ENCODE measurements at places on chromosomes 3 and 15. TPM values are rescaled to one million over a fixed set of nuclear protein-coding genes. Genes with fewer than 3 reads are reported as not detected.

The TMEM207 gene
- total RNA-seq: not detected

The CRBN gene
- 48.0 TPM for total RNA-seq

The PRTG gene
- not detected for total RNA-seq

The ZNF860 gene
- total RNA-seq: not detected

The SLC25A20 gene
- 16.2 TPM for total RNA-seq

The PLA2G4E gene
- not detected for total RNA-seq

DNA sequence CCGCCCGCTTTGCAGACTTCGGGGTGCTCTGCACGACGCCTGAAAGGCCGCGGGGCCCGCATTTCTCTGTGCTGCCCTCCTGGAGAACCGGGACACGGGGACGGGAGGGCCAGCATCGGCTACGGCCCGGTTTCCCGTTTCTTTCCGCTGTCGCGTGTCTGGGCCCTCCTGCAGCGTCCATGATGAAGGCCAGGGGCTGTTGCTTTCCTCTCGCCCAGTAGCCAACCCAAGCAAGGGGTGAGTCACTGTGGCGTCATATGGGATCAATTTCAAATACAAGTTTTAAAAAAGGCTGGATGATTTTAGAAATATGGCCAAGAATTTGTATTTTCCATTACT is 435 bp downstream of the SLC35G2 start:
- DNase-seq: peak; percentile 38

DNA sequence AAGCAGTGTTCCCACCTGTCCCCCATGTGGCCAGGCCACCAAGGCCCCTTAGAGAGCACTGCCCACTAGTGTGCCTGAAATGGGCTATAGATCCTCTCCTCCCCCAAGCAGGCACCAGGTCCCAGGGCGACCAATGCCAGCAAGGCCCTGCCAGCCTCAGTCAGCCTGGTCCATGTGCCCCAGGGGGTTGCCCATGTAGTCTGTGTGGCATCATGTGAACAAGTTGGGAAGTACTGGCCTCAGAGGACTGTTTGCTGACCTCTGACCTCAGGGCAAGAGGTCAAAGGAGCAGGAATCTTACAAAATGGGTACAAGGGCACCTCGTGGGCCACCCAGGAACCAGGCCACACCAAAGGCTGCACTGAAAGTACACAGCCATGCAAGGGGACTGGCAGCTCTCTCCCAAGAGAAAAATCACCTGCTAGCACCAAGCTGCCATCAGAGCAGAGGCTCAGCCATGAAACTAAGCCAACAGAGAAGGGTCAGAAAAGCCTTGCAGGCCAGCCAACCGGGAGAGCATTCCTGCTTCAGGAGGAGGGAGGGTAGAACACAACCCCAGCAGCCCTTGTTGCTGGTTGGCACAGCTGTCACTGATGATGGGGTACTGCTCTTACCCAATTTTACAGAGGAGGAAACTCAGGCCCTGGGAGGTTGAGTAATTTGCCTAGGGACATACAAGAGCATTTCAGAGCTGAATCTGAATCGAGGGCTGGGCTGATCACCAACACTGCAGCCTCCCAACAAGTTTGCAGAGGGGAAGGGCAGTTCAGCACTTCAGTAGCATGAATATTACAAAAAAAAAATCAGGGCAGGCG is 5.2 kb upstream of the FURIN start:
- DNase-seq: no peak

GRCh38 chr3:42273361-42273760 is 7.4 kb upstream of the CCK start:
- DNase-seq: no peak

GRCh38 chr3:112131111-112131510 is 1.9 kb downstream of the GCSAM start:
- no peak for DNase-seq

DNA sequence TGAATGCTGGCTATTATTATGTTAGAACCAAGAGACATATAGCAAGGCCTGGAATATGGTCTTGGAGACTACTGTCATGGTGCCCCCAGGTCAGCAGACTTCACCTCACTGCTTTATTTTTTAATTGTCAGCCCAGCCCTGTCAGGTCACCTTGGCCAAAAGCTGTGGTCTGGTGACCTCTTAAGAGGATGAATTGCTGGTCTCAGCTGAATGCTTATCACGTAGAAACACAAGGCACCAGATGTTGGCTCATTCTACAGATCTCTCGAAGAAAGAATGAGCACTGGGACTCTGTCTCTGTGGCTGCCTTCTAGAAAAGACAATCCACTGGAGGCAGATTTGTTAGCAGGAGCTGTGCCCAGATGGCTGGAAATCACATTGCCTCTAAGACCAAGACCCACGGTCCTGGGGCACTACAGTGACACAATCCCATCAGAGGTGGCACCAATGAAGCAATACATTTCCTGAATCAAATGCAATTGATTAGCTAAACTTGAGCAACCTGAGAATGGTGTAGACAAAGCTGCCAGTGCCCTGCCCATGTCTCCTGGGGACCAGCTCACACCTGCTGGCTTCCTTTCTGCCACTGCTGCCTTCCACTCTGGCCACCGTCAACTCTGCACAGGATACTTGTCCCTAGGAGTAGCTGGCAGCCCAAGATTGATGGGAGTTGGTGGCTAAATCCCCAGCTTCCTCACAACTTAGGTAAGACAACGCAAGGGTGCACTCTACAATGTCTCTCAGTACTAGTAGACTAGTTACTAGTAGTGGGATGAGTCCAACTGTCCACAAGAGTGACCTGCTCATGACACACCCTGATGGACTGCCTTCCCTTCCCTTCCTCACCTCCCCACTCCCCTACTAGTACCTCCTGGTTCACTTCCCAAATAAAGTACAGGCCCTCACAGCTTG is 384.9 kb upstream of the PROK2 start:
- DNase-seq: no peak

- DNase-seq: no peak
Measured at GRCh38 chr3:189809583-189809982, 178.4 kb downstream of the TP63 start.

GRCh38 chr3:37718632-37719031 is 143.0 kb upstream of the CTDSPL start:
- DNase-seq: no peak

DNA sequence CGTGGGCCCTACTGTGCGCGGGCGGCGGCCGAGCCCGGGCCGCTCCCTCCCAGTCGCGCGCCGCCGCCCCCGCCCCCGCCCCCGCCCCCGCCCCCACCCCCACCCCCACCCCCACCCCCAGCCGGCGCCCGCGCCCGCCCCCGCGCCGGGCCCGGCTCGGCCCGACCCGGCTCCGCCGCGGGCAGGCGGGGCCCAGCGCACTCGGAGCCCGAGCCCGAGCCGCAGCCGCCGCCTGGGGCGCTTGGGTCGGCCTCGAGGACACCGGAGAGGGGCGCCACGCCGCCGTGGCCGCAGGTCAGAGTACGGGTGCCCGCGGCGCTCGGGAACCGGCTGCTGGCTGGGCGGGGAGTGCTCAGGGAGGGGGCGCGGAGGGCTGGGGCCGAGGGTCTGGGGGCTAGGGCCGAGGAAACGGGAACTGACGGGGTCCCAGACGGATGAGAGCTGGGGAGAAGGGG is 1.1 kb upstream of the PPARG start:
- peak; percentile 9 for DNase-seq

GRCh38 chr3:174931473-174932353 is 72.6 kb downstream of the NAALADL2 start:
- no peak for DNase-seq

DNA sequence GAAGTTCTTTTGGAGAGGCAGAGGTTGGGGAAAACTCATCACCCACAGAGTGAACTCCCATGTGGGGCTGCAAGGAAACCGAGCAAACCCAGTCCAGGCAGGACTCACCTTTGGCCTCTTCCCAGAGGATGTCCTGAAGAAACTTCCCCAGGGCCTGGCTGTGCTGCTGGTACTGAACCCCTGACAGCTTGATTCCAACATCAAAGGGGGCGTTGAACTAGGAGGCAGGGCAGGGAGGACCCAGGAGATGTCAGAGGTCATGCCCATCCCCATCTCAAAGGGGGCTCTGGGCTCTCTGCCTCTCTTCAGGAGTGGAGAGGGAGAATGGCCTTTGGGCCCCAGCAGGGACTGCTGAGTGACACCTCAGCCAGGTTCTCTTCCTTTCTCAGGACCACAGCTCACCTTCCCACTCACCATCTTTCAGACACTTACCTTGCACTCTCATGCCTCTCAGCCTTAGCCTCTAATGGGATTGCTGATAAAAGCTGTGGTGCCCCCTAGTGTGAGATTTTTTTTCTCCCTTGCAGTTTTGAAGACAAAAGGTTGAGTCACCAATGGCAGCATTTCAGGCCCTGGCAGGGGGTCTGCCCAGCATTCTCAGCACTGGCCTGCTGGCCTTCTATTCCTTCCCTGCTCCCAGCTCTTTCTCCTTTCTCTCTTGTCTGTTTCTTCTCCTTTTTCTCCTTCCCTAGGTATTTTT is 6.0 kb downstream of the GHRL start:
- peak; percentile 67 for DNase-seq

GRCh38 chr15:100901702-100902435 is 17.3 kb upstream of the LRRK1 start:
- no peak for DNase-seq

- DNase-seq: no peak
Measured at GRCh38 chr3:37141676-37142075, 32.7 kb downstream of the LRRFIP2 start.

DNA sequence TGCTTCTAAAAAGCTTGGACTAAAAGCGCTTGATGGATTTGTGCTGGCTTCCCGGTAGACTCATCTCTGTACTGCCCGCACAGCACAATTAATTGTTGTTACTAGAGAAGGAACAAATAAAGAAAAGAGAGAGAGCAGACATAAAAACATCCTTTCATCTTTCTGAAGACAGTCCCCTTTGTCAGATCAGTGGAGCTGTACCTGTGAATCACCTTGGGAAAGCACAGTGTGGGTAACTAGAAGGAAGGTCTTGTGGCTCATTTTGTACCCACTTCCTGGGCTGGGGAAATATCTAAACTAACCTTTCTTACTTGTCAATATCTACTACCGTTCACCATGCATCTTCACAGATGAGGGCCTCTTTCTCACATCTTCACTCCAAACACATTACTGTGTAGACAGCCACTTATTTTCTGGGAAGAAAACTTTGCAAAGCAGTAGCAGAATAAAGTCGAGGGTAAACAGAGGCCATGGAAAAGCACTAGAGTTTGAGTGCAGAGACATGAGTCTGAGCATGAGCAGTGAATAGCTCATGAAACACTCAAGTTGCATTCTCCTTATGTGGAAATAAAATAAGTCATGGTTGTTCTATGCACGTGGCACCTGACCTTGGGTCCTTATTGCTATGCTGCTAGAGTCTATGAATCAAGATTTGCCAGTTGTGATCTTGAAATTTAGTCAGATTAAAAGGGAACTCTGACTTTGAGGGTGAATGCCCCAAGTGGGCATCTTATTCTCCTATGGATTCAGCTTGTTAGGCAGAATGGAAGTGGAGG is 169.3 kb downstream of the LPP start:
- peak; percentile 79 for DNase-seq

DNA sequence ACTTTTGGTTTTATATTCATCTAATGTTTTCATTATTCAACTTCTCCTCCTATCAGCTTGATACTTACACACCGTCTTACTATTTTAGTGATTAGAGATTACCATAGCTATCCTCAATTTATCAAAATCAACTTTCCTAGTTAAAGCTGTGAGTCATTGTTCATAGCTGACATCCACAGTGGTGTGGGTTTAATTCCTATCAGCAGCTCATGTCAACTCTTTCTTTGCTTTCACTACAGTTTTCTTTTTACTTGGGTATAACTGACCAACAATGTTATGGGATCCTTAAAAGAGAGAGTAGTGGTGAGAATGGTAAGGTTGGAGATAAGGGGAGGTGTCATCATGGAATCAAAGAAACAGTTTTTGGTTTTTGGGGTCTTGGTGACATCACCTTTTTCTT is 112.7 kb downstream of the NFKBIZ start:
- no peak for DNase-seq

DNA sequence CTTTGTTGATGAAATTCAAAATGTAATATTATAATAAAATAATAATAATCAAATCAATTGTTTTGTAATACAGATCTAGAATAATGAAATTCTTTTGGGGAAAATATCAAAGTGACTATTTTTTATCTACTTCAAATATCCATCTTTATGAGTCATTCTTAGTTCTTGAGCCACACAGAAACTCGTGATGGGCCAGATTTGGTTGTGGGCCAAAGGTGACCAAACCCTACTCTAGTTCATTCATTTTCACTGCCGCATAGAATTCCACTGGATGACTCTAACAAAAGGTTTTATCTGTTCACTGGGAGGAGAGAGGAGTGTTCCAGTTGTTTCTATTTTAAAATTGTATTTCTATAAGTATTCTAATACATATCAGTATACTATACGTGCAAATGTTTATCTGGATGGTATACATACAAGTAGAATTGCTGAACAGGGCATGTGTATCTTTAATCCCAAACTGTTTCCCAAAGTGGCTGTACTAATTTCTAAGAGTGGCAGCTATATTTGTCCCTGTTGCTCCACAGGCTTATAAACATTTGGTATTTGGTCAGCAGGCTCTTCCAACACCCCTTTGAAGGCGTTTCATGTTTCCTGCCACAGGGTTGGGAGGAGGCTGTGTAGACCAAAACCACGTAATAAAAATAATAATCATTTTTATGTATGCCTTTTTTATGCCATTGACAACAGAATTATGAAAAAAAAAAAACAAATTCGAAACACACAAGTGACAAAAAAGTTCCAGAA is 7.3 kb upstream of the RTP3 start:
- no peak for DNase-seq

DNA sequence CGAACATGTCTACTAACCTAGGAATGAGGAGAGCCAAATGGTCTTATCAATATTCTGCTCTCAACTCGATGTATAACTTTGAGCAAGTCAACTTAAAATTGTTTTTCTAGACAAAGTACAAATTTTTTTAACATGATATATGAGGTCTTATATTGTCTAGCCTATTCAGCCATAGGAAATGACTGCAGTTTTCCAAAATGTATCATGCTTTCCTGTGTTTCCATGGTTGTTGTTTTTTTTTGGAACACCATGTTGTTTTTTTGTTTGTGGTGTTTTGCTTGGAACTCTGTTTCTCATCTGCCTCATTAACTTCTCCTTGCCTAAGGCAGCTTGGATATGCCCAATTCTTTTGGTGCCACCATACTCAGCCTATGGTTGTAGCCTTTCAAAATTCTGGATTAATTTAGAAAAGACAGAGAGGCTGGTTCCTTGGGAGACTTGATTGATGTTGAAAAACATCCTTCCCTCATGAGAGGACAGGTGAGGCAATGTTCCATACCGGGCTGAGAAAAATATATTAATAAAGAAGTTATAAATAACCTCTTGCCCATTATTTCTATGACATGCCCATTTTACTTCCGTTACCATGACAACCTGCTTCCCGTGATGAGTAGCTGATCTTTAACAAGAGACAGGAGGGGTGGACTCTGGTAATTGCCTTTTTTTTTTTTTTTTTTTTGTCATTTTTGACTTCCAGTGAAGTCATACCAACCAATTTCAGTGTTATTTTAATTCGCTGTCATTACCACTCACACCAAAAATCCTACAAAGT is 687.9 kb upstream of the GRM7 start:
- DNase-seq: no peak

DNA sequence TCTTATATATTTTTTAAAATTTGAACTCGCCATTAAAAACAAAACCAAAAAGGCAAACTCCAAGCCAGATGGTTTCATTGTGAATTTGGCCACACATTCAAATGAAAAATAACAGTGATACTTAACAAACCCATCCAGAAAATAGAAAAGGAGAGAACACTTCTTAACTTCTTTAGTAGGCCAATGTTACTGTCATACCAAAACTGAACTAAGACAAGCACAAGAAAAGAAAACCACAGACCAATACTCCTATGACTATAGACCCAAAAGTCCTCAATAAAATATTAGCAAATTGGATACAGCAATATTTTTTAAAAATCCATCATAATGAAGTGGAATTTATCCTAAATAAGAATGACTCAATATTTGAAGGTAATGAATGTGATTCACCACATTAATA is 73.5 kb upstream of the ALDH1A3 start:
- DNase-seq: no peak
